ENCODE measurements at places on chromosomes 3 and 15.

DNA sequence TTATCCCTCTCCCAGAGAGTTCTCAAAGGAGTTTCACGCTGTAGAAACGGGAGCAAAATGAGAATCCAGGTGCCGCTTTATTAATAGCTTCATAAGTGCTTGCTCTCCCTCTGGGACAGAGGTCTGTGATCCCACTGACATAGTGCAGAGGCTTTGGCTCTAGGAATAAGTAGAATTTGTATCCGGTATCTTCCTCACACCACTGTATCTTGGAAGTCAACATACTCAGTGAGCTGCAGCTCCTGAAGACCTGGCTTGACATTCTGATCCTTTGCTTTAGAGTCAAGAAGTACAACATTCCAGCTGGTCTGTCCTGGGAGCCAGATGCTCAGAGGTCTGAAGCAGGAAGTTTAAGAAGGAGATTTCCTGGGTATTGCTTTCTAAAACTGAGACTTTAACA is 323.0 kb downstream of the LPP start:
- DNase-seq = no peak

DNA sequence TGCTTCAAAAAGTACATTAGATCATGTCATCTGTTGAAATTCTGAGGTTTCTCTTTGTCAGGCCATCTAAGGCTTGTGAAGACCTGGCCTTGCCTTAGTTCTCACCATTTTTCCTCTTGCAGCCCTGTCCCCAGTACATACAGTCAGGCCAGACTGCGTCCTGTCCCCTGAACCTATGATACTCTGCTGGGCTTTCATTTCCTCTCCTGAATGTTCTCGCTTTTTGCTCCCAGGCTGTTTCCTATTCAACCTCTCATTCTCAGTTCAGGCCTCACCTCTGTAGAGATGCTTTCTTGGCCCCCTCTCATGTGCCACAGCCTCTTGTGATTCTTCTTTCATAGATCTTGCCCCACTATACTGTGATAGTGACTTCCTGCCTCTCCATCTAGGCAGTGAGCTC is 648.8 kb upstream of the KCNMB2 start:
- no peak for DNase-seq

GRCh38 chr15:64717735-64718495 is 57.5 kb downstream of the RBPMS2 start:
- no peak for DNase-seq

GRCh38 chr3:142046320-142047020 is 102.9 kb downstream of the TFDP2 start:
- no peak for DNase-seq

DNA sequence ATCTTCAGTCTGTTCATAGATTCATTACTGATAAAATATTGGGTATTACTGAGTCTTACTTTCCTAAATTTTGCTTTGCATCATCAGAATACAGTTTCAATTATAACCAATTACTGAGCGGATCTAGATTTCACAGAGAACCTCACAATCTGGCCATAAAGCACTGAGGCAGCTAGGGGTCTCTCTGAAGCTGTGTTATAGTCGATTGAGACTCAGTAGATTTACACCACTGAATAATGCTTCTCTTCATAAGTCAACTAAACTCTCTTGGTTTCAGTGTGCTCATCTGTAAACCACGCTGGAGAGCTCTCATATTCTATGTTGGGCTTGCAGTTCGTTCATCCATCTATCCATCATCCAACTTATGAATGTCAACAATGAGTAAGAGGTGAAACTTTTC is 180.6 kb downstream of the GREM1 start:
- no peak for DNase-seq

DNA sequence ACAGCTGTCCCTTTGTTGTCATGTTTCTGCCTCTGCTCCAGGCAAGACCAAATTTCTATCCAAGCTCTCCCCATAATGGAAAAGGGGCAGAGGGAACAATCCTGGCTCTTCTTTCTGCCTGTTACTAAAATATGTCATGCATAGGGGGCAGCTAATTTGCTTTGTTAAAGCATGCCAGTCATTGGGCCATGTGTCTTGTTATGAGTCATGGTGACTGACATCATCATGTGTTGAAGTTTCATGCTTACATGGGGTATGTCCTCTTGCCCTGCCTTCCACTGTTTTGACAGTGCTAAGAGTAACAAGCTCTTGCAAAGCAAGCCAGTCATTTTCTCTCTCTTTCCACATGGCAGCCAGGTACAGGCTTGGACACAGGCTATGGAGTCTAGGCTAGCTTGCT is 268.9 kb downstream of the GABRB3 start:
- DNase-seq = no peak

GRCh38 chr3:17040990-17041377 is 156.2 kb downstream of the PLCL2 start:
- no peak for DNase-seq

DNA sequence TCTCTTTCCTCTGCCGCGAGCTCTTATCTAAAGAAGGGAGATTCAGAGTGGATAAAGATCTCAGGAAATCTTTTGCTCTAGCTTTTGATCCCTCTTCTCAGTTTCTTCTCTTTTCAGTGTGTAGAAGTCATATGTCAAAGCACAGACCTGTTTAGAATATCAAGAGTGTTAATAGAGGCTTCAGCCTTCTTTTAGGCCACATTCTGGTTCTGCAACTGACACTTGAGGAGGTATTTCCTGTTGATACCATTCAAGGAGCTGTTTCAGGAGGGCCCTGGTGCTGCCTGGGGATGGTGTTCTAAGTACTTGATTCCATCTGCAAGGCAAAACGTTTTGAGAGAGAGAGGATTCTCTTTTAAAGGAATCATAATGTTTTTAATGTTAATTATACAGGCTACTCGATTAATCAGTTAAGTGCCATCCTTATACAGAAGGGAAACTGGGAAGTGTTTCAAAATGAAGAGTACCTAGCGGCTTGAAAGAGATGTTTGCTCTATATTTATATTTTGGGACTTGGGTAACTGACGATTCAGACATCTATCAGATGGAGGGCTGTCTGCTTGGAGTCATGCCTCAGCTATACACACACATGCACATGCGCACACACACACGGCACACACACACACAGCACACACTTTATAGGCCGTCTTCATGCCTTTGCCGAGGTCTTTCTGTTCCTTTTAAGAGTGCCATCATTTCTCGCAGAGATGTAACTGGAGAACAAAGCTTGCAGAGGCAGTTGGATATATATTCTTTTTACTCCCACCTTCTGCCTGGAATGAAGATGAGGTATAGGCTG is 313.9 kb downstream of the PTPRG start:
- no peak for DNase-seq

GRCh38 chr3:67558426-67558825 is 96.0 kb downstream of the SUCLG2 start:
- DNase-seq = no peak

GRCh38 chr3:9750556-9751411 is 1.0 kb downstream of the OGG1 start:
- DNase-seq = no peak
